ENCODE measurements at places on chromosomes 3 and 15.
A peak's percentile ranks its signal among the peaks of the same experiment; 100 is the strongest.

- DNase-seq, result no peak
Measured at GRCh38 chr3:69385123-69385722, 665 bp downstream of the FRMD4B start.

- no peak for DNase-seq
Measured at GRCh38 chr3:66789580-66790237, 208.4 kb upstream of the KBTBD8 start.

DNA sequence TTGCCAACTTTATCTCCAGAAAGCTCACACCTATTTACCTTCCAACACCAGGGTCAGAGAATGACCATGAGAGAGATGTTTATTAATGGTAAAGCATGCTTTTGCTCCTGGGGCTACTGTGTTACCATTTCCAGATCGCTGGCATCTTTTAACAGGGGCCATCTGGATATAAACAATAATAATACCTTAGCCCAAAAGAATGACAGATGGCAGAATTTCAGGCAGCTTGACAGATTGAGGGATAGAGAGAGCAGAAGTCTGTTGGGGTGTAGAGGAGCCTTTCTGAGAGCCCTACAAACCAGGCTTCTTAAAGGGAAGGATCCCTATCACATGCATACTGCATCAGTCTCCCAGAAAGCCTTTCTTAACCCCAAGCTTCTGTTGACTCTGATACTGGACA, 17.7 kb downstream of the RBP1 start:
- DNase-seq, result no peak

DNA sequence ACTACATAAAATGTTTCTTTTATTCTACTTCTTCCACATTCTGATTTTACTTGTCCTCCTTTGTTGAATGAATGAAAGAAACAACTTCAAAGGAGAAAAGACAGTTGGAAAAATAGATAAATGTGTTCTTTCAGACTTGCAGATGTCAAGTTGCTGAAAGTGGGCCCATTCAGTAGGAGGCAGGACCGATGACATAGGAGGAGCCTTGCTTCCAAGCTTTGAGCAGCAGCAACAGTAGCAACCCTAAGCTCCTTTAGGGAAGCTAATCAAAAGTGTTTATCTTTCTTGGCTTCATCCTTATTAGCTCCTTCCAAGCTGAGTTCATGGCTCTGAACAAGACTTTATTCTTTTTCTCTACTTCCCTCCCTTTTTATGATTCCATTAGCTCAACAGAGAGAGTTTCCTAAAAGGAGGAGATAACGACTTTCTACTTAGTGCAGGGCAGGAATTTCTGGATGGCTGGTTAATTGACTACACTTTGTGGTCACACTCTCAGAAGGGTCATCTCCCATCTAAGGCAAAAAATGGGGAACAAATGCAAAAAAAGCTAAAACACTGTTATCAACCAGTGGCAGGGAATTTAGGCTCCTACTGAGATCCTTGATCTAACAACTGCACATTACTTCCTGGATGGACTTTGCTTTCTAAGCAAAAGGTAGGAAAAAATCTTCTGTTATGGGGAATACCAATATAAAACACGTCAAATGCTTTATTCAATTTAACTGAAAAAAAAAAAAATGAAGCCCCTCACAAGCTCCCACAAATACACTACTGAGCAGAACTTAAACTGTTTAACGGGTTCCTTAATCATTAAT, 4.8 kb downstream of the MORC1 start:
- DNase-seq, result no peak

DNA sequence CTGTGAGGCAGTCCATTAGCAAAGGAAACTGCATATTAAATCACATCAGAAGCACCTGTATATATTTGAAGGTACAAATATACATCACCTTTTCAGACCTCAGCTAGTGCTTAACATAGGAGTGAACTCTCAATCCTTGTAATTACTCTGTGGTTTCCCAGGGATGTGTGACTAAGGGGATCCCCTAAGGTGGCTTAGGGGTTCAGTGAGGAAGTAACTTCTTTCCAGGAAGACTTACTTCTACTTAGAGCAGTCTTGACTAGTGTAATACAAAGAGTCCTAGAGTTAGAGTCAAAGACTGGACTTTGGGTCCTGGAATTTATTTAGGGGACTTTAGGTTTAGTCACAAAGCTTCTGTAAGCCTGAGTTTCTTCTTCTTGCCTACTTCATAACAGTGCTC, 8.7 kb upstream of the SUMF1 start:
- no peak for DNase-seq

- no peak for DNase-seq
Measured at GRCh38 chr15:36403351-36403750, 176.1 kb upstream of the CDIN1 start.

GRCh38 chr15:71192816-71193215, 77.5 kb downstream of the THSD4 start:
- DNase-seq, result no peak

DNA sequence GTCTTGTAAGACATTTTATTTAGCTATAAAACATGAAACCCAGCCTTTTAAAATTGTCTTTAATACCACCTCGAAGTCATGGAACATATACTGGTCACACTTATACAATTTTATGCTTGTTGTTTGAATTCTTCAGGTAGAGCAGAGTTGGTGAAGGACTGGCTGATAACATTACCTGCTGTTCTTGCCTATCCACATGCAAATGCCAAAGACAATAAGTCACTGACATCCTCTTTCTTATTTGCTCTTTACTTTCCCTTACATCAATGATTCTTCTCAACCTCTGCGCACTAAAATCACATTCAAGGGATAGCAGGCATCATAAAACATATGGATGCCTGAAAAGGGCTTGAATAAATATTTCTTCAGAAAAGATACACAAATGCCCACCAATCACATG, 392.5 kb upstream of the ATP11B start:
- DNase-seq, result no peak

DNA sequence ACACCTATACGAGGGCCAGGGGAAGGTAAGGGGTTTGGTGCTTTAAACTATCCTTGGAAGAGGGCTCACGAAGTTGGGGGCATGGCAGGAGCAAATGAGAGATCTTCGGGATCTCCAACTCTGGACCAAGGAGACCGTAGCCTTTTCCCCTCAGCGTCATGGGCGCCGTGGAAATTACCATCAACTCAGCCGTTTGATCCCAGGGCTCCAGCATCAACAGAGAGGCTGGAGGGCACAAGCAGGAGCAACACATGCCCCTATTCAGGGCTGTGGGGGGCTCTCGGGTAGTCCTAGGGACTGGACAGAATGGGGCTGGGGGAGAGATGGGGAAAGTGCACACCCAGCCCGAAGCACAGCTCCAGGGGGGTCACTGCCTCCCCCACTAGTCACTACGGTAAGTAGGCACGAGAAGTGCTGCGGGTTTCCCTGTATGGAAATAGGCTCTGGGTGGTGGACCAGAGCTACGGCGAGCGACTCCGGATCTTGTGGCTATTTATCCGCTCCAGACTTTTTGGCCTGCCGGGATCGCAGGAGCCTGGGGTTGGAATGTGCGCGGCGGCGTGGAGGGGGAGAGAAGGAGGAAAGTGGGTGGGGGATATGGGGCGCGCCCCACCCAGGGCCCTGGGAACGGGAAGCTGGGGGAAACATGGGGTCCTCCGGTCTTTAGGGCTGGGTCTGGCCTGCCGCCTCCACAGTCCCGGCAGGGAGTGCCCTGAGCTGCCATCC, 539 bp upstream of the LAMB2 start:
- no peak for DNase-seq

GRCh38 chr15:56042982-56043980, 49.9 kb upstream of the NEDD4 start:
- no peak for DNase-seq

DNA sequence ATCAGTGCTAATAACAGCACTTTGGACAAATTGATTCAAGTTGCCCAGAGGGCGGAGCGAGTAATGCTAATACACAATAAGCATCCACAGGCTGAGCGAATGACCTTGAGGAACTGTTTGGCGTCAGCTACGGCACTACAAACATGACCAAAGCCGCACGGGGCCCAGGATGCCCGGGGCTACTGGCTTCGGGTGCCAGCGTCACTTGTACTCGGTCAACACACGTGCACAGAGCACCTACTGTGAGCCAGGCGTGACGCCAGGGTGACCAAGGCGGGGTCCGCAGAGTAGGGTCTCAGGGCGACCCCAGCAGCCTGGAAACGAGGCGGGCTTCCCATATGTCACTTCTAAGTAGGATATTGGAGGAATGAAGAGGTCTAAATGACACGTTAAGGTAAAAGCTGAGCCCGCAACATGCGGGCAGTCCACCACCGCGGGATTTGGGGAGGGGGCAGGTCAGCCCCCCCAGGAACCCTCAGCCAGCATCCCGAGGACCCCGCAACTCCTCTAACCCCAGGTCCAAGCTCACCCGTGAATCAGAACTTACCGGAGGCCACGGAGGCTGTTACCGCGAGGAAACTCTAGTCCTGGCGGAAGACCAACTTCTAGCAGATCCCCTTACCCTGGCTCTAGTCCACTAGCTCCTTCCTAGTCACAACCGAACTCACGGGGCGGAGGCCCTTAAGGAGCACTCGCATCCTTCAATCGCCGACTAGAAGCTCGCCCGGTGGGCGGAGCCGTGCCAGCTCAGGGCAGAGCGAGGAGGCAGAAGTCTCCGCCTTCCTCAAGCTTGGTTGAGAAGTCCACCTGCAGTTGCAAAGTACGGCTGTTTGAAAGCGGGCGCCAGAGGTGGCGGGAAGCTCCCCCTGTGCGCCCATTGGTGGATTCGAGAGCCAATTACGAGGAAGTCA, at the start of gene CEP152:
Gene CEP152, minus strand, starts transcription at position 656 of the 911 bp plus-strand sequence. CDS start 5,420 bp downstream, outside the sequence.
- peak; percentile 91 for DNase-seq

- DNase-seq, result no peak
Measured at GRCh38 chr3:99859825-99860224, 42.2 kb downstream of the CMSS1 start.

Data from GM10248 (cell line).